GM04503 (cell line): ENCODE measurements at places on chromosomes 7 and 10.

GRCh38 chr10:132684164-132684891, 101.6 kb downstream of the NKX6-2 start:
- DNase-seq = no peak

GRCh38 chr10:91164520-91165065, 55.9 kb upstream of the PCGF5 start:
- DNase-seq = no peak

GRCh38 chr10:46553238-46554049, 3.0 kb downstream of the GPRIN2 start:
- no peak for DNase-seq

DNA sequence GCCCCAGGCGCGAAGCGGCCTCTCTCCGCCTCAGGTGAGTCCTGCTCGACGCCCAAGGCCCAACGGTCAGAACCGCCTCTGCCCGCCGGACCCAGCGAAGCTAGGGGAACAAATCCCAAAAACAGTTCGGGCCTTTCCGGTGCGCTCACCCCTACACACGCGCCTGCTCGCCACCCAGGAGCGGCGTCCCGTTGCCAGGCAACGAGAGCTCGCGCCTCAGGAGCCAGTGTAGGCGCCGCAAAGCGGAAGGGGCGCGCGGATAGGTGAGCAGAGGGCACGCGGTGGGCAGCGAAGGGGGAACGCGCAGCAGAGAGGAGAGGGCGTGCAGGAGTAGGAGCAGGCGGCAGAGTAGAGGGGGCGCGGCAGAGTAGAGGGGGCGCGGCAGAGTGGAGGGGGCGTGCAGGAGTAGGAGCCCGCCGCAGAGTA, at the start of the genes DYDC1 and DYDC2:
TSS of gene DYDC1 (minus strand) at position 193 of the 426 bp plus-strand sequence. CDS start 4,154 bp downstream, outside the sequence.
TSS of gene DYDC2 (plus strand) at position 219 of the 426 bp plus-strand sequence. CDS start 5,663 bp downstream, outside the sequence.
- no peak for DNase-seq

- no peak for DNase-seq
Observed at GRCh38 chr10:102642736-102643335, 1.4 kb upstream of the TRIM8 start.

- DNase-seq = no peak
Observed at GRCh38 chr7:33446551-33446950, 317.2 kb downstream of the BBS9 start.

DNA sequence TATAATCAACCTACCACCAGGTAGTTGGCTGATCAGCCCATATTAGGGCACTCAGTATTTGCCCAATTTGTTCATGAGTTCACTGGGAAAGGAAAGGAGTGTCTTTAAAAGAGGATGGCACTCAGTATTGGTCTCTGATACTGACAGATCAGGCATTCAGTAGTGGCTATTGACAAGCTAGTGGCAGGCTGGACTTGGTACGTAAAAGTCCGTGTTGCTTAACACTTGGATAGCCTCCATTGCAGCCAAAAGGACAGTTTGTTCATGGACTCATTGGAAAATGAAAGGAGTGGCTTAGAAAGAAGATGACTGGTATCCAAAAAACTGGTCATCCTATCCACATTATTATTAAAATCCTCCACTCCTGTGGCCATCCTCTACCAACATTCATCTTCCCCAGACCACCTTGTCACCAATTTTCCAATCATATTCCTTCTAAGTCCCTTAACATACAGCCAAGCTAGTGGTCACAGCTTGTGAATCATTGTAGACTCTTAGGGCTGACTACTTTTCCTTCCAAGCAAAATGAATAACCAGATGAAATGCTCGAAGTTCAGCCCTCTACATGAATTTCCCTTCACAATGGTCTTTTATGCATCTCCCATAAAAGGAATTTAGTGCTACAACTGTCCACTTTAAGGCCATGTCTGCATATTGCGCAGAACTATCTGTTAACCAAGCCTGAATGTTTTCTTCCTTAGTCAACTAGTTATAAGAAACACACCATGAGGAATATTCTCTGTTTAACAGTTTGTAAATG, 78.6 kb upstream of the MAGI2 start:
- DNase-seq = no peak

DNA sequence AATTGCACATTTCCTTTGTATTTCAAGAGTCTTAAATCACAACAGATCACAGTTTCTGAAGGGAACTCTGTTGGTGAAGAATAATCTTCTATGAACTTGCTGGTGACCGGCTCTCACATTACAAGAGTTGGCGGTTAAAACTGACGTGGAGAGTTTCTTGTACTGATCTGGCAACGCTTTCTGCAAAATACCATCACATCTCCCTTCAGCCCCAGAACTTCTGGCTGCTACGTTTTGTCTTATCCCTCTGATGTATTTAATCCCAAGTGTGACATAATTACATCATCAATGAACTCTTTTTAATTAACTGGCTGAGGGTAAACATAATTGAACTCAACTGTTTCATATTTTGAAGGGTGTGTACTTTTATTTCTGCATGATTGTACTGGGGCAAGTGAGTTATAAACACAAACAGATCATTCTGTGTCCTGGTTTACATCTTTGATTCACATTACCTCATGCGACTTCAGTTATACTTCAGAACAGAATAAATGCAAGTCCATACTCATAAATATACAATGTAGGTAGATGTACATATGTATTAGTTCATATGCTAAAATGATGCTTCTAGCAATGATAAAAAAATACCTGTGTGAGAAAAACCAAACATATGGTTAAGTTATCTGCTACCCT, 105.1 kb upstream of the NPVF start:
- no peak for DNase-seq

- no peak for DNase-seq
Observed at GRCh38 chr7:131370523-131370968, 42.9 kb downstream of the MKLN1 start.

- no peak for DNase-seq
Observed at GRCh38 chr7:138456220-138456619, 3.8 kb upstream of the TRIM24 start.

- no peak for DNase-seq
Observed at GRCh38 chr7:6261699-6262098, 10.7 kb downstream of the CYTH3 start.

GRCh38 chr7:157568106-157568769, 231.4 kb downstream of the DNAJB6 start:
- no peak for DNase-seq
